ENCODE measurements at places on chromosomes 16 and 17.

DNA sequence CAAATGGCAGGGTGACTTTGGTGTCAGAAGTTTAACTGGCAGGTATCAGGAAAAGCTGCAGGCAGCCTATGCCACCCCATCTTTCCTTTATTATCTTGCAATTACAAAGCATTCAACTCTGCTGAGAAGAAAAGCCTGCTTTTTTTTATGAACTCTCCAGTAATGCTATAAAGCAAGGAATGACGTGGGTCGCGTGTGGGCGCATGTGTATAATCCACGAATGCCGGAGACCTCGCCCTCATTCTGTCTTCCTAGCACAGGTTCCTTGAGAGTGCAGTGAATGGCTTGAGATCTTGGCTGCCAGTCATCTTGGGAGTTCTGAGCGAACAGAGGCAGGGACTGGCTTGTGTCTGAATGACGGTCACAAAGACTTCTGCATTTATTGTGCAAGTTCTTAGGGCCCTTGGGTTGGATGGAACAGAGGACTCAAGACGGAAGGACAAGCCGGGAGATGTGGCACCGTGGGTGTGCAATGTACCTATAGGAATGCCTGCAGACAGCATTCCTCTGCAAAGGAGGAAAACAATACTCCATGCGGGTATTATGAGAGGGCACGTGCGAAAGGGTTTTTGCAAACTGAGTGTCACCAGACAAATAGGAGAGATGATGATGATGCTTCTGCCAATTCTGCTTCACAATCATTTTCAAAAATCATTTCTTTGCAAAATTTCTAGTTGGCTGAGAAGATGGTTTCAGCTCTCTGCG lies 96.1 kb upstream of the ELAC2 start:
- no peak for DNase-seq

GRCh38 chr16:28192806-28193529 lies 18.8 kb downstream of the XPO6 start:
- peak; percentile 74 for DNase-seq

- DNase-seq = no peak
Observed at GRCh38 chr17:81556175-81556691, 4.1 kb upstream of the FAAP100 start.

DNA sequence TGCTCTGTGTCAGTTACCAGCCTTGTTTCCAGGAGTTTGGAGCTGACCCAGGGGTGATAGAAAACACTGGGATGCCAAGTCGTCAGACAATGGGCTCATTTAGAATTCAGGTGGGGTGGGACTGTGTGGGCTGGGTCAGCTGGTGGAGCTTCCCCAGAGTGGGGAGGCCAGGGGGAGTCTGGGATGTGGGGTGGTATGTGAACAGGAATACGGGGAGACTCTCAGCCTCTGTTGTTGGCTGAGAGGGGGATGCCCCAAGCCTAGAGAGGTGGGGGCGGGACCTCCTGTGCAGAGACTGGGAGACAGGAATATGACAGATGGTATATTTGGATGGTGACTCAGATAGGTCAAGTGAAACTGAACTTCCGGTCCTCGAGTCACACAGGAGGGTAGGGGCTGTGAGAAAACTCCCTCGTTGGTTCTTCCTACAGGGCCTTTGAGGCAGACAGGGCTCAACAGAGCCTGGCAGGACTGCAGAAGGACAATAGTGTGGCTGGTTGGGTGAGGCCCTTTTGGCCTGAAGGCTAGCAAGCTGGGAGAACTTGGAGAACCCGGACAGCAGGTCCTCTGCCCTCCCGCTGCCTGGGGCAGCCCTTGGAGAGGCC lies 23.7 kb downstream of the CDH1 start:
- no peak for DNase-seq

- DNase-seq = no peak
Observed at GRCh38 chr17:82935966-82936767, 96.3 kb upstream of the ZNF750 start.

GRCh38 chr16:17245776-17246175 lies 225.0 kb downstream of the XYLT1 start:
- no peak for DNase-seq

- DNase-seq = no peak
Observed at GRCh38 chr16:85946541-85947124, 47.7 kb downstream of the IRF8 start.

- DNase-seq = no peak
Observed at GRCh38 chr17:33463887-33464286, 170.8 kb upstream of the ASIC2 start.

DNA sequence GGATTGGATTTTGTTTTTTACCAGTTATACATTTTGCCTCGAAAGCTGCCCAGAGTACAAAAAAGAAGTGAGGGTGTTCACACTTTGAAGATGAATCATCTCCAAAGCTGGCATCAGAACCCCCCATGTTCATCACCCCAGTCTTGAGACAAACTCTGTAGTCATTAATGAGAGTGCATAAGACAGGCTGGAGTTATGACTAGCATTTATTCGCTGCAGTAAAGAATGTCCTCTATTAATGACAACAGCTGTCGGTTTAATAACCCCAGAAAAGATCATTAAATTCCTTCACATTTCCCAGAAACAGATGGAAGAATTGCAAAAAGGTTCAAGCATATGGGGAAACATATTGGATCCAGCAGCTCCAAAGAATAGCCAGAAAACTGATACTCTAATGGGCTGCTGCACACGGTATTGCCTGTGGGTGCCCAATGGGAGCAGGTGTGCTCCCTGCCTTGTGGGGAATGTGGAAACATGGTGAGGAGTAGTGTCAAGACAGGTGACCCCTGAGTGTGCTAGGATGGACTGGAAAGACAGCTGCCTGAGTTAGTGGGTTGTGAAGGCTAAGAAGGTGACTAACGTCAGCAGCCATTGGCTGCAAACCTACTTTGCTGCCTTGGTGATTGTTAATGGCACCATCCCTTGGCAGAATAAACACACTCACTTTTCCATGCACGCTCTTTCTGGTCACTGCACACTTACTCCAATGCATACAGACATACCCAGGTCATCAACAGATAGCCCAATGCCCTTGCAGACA lies 81.9 kb downstream of the AIPL1 start:
- no peak for DNase-seq
